CD4-positive, alpha-beta T cell treated with Interleukin-4 for 1 hour (primary cell): ENCODE measurements at places on chromosomes 4 and X.

- no peak for DNase-seq
These were observed 109.5 kb upstream of the ADRA2C start for GRCh38 chr4:3656416-3657356.

GRCh38 chr4:141080668-141081067 is 52.6 kb downstream of the RNF150 start:
- no peak for DNase-seq

- no peak for DNase-seq
These were observed 9.7 kb downstream of the RAP2C start for GRCh38 chrX:132209527-132209926.

DNA sequence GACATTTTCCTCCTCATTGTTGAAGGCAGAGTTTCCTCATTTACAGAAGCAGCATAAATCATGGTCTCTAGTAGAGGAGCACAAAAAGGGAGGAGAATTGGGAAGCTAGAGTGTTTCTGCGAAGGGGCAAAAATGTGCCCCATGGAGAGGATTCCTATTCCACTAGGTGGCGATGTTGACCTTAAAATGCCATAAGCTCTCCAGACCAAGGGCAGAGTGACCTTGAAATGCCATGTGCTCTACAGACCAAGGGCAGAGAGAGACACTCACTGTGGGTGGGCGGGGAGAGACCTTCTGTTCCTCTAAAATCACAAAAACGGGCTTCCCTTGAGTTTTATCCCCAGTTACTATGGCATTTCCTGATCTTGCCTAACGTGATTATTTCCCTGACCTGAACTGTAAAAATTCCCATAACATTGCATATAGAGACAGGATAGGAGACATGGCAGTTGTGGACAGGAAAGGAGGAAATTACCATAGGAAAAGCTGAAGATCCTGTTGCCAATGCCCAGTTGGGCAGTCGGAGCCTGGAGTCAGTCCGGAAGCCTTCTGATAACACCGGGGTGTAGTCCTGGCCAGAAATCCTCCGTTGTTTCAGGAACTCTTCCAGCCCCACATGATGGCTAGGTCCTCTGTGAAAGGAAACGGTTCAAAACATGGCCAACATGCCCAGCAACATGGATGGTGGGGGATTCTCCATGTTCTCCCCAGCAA is 567.7 kb downstream of the MAGEB5 start:
- DNase-seq: no peak

GRCh38 chr4:126627255-126627654 is 1005.5 kb upstream of the INTU start:
- no peak for DNase-seq

- no peak for DNase-seq
These were observed 372.6 kb downstream of the OPHN1 start for GRCh38 chrX:68060506-68061205.

DNA sequence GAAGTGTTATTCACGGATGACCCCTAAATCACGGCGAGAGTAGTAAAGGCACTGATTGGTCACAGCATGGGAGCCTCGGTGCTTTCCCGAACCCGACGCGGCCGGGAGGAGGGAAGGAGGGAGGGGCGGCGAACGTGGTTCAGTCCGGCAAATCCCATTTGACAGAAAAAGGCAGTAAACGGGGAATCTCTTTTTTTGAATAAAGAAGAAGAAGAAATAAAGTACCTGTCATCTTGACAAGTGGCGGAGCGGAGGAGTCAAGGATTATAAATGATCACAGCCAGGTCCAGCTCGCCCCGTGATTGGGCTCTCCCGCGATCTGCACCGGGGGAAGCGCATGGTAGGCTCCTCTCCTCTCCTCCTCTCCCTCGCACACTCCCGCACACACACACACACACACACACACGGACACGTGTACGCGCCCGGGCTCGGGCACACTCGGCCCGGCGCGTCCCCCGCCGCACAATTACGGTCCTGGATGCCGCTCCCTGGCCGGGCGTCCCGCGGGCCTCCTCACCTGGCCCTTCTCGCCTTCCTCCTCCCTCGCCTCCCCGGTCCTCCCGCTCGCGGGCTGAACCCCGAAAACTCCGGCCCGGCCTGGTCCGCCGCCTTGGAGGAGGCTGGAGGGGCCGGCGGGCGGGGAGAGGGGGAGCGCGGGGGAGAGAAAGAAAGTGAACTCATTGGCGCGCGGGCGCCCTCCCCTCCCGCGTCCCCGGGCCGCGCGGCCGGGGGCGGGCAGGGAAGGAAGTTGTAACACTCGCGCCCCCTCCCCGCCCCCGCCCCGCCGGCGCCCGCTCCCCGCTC is 99.2 kb upstream of the TENM3 start:
- DNase-seq: no peak

DNA sequence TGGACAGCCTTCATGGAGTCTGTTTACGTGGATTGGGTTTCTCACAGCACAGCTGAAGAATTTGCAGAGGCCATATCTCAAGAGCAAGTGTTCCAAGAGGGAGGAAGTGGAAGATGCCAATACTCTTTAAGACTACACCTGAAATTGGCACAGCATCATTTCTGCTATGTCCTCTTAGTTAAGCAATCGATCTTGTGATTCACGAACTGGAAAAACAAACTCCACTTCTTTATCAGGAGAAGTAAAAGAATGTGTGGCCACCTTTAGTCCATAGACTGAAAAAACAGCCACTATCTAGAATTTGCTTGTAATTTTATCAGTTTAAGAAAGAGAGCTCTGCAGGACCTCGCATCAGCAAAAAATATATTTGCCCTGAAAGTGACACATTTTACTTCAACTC is 473.1 kb upstream of the ATOH1 start:
- DNase-seq: no peak

DNA sequence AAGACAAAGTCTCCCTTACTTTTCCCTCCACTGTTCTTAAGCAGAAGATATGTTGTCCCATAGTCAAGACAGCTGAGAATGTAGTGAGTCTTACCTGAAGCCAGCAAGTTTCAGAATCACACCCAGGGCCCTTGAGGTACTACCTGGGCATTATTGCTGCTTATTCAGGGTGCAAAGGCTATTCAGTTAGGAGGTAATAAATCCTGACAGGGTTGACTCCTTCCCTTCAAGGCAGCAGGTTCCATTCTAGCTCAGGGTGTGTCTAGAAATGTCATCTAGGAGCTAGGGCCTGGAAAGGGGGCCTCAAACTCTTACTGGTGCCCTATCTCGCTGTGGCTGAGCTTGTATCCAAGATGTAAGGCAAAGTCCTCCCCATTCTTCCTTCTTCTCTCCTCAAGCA is 259.0 kb downstream of the FAT4 start:
- DNase-seq: no peak

DNA sequence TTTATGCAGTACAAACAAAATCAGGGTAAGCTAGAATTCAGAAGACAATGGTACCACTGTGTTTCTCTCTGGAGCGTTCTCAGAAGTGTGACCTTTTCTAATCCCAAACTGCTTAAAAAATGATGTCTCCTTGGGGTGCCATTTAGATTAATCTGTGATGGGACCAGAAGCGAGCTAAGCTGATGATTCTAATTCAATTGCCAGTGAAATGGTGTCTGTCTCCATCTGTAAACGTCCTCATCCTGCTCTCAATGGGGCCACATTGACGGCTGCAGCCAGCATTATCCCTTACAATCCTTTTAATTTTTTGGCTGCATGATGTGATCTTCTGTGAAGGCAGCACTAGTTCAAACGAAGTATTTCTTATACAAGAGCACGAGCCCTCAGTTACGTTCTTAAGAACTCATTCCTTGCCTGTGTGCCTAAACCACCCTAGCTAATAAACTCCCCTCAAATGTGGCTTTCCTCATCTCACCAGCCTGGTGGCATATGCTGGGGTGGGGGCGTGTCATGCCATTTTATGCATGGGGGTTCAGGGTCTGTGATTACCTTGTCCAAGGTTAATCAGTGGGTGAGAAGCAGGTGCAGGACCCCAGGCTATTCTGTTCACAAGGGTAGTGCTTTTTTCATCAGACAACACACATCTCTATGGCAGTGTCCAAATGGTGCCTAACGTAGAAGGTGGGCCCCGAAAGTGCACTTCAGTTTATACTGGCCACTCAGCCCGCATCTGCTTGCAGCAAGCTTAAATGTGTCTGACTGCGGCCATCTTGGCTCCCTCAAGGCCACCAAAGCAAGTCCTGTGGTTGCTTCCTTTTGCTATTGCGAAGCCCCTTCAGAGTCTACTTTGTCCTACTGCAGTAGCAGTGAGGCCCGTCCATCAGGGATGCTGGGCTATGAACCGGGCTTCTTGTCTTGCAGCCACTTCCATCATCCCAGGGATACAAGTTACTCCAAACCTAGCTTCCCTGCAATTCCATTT is 45.7 kb upstream of the SLC2A9 start:
- no peak for DNase-seq

- no peak for DNase-seq
These were observed 29.1 kb upstream of the CRMP1 start for GRCh38 chr4:5921981-5922380.

- DNase-seq: no peak
These were observed 12.8 kb upstream of the GPR82 start for GRCh38 chrX:41711021-41711667.
